Occipital lobe (tissue), 3 donors: ENCODE measurements at places on chromosomes 2 and 18. TPM values are rescaled to one million over a fixed set of nuclear protein-coding genes. Genes with fewer than 3 reads are reported as not detected.

Gene COL3A1
- total RNA-seq, result 129 TPM

Gene EVX2
- total RNA-seq, result not detected

Gene BARD1
- total RNA-seq, result 87.8 TPM

Gene CHPF
- total RNA-seq, result 25.9 TPM

- no peak for DNase-seq
These were observed 2.4 kb upstream of the ZEB2 start for GRCh38 chr2:144522176-144522896.

GRCh38 chr2:136384531-136385303, 266.8 kb upstream of the CXCR4 start:
- DNase-seq, result no peak

GRCh38 chr18:75350512-75350839, 77.0 kb downstream of the SMIM21 start:
- DNase-seq, result no peak

- peak; percentile 45 for DNase-seq
These were observed 6.2 kb downstream of the KCNIP3 start for GRCh38 chr2:95303191-95303919.

- no peak for DNase-seq
These were observed 29.1 kb upstream of the TANK start for GRCh38 chr2:161131074-161131680.

GRCh38 chr2:232352511-232353091, 25.9 kb upstream of the ALPP start:
- DNase-seq, result no peak

DNA sequence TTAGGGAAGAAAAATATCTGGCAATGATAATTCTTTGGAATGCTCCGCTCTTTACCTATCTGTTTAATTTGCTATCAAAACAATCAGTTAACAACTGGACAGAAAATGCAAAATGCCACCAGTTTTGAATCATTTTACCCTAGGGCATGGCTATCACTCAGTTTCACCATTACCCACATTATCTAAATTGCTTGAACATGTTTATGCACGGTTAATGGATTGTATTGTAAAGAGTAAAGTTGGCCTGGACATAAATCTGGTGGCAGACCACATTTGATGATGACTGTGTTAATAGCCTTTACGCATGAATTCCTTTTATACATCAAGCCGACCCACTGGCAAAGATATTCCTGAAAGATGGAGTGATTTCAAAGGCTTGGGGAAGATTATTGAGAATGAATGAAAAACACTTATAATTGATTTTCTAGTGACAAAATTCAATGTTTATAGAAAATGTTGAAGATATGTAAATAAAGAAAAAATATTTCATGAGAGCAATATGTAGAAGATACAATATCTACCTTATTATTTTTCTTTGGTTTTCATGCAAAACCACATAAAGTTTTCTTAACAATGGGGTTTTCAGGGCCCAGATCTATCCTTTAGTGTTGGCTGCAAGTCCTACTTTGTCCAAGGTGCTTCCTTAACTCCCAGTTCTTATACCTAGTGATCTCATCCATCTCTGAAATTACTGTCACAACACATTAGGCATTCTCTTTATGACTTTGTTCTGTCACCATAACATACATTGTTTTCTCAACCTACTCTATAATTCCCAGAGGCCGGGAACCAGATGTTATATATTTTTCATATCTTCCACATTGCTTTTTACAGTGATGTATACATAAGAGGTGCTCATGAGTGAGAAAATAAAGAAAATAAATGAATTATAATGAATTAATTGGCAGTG, 265.1 kb downstream of the RIT2 start:
- DNase-seq, result no peak

GRCh38 chr2:18829976-18830375, 240.6 kb upstream of the NT5C1B start:
- DNase-seq, result no peak

DNA sequence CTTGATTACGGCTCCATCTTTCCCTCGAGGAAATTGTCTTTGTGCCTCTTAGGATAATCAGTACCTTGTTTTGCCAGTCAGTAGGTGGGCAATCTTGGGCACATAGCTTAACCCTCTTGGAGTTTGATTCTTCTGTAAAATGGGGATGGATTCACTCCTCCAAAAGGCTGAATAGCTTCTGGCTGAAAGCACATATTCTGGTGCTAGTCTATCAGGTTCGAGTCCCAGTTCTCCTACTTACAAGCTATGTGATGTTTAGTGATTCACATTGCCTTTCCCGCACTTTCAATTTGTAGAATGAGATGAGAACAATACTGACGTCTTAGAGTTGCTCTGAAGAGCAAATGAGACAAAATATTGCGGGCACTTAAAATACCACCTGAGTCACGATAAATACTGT, 43.9 kb downstream of the ATIC start:
- DNase-seq, result no peak

DNA sequence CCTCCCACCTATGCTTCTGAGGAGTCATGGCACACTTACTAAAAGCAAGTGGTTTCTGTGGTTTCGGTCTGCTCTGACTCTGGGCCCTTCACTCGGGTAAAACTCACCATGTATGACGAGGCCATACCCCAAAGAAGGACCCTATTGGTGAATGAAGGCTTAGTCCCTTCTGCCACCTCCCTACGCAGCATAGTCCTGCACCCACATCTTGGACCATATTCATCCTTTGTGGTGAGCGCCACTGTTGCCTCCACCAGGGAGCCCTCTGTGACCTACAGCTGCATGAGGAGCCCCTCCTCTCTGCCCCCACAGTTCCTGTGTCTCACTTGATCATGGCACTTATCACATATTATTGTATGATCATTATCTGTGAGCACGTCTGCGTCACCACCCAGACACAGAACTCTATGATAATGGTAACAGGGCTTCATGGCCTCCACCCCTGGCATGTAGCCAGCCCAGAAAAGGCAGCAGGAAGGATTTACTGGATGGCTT, 113.3 kb downstream of the TFCP2L1 start:
- DNase-seq, result no peak

- no peak for DNase-seq
These were observed 154.6 kb downstream of the WDSUB1 start for GRCh38 chr2:159131914-159132281.

DNA sequence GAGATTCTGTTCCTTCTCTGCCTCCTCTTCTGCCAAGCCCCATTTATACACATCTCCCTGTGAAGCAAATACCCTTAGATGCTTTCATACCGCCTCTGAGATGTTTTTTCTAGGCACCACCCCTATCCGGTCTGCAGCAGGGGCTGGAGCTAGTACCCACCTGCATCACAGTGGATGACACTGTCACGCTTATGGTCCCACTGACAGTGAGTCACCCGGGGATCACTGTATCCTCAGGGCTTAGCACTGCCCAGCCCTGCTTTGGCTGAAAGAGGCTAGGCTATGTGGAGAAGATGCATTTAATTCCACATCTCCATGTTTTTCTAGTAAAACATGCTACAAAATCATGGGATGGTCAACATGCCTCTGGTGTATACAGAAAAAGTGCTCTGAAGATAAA, 9.9 kb downstream of the FABP1 start:
- no peak for DNase-seq
